ENCODE measurements at places on chromosomes 2 and 18. TPM values are rescaled to one million over a fixed set of nuclear protein-coding genes. Genes with fewer than 3 reads are reported as not detected.

The FAP gene
- total RNA-seq: 1.4 TPM

The RGPD4 gene
- 0.06 TPM for total RNA-seq

The UCN gene
- 1.2 TPM for total RNA-seq

DNA sequence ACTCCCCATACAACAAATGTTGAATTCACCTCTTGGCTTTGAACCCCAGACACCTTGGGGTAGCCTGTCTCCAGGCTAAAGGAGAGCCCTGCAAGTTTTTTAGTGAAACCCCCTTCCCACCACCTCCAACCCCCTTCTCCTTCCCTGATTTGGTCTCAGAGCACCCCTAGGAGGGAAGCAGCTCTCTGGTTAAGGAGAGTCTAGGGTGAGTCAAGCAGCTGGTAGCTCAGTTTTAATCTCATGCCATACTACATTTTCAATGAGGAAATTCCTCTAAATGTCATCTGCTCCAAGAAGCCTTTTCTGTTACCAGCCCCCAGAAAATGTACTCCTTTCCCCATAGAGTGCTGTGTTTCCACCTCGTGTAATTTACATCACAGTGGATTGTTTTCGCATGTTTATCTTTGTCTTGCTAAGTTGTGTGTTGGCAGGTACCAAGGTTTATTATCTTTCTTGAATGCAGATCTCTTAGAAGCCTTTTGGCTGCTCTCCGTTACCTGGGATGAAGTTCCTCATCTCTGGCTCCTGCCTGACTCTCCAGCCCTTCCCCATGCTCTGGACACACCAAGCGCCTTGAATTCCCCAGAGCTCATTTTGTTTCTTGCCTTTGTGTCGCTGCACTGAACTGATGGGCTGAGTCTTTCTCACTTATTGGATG lies 82.2 kb downstream of the ASAP2 start:
- no peak for DNase-seq
